NCI-H774 (cell line): ENCODE measurements at places on chromosomes 5 and 9.
A peak's percentile ranks its signal among the peaks of the same experiment; 100 is the strongest.

DNA sequence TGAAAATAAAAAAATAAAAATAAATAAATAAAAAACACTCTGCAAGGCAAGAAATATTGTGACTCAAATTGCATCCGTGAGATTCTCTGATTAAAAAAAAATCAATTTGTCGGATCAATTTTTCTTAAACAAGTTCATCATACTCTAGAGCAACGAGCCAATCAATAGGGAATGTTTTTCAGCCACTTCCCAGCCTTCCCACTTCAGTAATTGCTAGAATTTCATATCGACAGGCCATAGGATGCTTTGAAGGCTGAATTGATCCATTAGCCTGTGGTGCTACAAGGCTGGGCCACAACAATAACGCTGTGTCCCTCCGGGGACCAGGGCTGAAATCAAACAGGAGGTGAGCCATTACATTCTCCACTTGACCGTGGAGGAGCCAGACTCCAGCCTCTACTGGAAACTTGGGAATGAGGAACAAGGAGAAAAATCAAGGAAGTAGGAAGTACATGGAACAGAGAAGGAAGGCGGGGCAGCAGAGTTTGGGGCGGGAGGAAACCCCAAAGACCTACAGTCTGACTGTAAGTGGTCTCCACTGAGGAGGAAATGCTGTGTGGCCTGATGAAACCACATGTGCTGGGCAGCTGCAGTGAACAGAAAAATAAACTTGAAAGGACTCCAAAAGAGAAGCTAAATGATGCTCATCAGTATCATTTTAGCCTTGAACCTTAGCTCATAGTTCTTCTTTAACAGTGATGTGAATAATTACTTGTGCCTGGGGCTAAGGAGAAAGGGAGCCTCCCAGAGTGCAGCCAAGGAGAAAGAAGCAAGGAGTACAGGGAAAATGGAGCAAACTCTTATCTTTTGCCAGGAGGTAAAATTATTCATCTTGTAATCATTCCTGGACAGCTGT lies 308.6 kb downstream of the TLE1 start:
- no peak for DNase-seq

DNA sequence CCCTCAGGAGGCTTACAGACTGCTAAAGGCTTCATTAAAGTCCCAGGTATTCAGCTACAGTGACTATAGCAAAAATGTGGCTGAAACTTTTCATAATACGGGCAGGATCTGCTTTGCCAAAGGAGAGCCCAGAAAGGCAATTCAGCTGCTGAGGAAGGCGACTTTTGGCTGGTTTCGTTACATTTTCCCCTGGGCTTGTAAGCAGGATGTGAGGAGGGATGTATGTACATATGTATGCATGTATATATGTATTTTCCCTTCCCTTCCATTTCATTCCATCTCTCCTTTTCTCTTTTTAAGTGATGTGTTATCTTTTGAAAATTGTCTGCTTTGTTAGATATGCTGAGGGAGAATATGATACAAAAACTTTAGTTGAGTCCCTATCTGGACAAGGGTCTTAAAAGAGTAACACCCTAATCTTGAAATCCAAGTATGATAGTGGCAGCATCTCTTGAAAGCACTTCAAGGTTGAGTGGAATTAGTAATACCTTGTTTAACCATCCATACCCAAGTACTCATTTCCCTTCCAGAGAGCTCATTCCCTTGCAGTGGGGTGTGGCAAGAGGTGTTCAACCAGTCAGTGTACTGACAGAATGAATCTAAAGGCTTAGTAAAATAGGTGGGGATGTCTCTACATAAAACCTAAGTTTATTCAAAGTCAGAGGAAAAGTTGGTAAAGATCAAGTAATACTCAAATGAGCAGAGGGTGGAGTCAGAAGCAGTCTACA lies 28.7 kb downstream of the RAD1 start:
- no peak for DNase-seq

DNA sequence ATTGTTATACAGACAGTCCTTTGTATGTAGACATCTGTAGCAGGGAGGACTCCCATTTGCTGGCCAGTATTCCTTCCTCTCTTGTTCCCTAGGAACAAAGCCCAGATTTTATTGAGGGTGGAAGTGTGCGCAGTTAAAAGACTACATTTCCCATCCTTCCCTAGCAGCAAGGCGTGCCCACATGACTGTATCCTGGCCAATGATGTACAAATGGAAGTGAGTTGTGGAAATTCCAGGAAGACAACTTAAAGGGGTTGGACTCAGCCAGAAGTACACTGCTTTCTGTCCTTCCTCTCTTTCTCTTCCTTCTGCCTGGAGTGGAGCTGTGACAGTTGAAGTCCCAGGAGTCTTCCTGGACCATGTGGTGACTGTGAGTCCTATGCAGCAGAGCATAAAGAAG lies 89.0 kb downstream of the HRH2 start:
- peak; percentile 3 for DNase-seq

DNA sequence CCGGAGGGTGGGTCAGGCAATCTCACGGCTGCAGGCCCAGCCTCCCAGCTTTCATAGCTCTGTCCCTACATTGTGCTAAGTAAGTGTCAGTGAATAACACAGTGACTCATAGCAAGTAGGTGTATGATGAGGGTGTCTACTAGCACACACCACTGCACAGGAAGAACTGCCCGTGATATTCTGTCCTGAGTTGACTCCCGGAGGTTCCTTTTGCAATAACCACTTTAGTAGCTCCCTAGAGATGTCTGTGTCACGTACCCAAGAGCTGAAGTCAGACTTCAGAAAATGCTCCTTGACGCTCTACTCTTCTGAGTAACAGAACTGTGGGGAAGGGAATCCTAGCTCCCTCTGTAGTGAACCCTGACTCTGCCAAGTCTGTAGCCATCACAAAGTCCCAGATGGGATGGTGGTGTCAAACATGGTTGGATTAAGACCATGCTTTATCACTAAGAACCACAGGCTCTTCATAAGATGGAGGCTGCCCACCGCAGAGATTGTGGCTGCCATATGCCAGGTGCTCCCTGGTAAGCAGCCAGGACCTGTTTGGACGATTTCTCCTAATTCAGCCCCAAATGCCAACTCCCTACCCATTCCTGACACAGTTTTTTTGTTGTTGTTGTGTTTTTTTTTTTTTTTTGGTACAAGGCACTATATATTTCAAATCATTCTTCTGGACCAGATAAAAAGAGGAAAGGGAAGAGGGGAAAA lies 352.6 kb upstream of the PANK3 start:
- no peak for DNase-seq

DNA sequence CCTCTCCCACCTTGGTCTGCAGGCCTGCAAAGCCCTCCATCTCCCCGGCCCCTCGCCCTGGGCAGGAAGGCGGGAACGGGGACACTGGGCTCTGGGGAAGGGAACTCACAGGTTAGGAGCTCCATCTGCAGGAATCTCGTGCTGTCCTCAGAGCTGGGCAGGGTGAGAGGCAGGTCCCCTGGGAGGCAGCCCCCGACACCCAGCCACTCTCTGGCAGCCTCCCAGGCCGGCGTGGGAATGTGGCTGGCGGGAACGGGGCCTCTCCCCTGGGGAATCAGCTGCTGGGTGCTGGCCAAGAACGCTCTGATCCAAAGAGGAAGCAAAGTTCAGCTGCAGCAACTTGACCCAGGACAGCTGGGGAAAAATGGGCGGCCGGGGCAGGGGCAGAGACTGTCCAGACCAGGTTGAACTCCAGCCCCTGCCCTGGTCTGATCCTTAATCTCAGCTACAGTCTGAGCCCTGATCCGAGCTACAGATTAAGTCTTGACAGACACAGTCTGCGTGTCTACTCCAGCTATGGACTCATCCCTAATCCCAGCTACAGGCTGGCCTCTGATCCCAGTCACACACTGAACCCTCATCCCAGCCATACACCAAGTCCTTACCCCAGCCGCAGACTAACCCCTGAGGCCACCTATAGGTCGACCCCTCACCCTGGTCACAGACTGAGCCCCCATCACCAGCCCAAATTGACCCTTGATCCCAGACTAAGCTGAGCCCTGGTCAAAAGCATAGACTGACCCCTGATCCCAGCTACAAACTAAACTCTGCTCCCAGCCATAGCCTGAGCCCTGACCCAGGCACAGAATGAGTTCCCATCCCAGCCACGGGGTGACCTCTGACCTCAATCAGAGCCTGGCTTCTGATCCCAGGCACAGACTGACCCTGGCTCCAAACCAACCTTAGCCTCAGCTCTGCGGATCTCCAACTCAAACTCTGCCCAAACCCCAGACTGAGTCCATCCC lies 37.3 kb upstream of the EGFL7 start:
- DNase-seq, result no peak

DNA sequence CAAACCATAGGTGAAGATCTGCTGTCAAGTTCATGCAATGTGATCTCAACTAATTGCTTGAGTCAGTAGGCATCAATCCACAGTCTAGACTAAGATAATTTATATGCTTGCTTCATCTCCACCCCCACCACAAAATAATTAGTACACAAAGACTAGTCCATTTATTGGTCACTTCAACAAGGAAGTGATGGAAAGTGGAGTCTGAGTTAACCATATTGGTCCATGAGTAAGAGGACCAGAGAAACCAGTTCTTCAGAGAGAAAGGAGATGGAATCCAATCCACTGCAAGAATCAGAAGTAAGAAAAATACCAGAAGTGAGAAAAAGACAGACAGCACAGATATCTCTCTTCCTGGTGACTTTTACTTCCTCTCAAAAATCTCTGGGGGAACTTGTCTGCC lies 366.5 kb downstream of the CHSY3 start:
- no peak for DNase-seq

- no peak for DNase-seq
Observed at GRCh38 chr5:112329419-112330090, 89.5 kb downstream of the EPB41L4A start.

DNA sequence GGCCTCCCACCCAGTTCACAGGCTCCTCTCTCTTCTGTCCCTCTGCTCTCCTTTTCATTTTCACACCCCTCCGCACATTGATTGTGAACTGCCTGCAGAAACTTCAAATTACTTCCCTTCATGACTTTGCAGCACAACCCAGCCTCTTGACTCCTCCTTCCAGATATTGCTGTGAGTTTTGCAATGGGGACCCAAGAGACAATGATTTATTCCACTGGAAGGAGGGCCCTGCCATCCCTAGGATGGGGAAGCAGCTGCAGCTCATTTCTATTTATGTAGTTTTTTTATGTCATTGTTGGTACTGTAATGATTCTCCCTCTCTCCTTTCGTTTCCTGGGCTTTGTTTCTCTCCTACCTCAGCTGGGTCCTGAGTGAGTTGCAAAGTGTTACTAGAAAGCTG lies 364.9 kb downstream of the ICE1 start:
- DNase-seq, result no peak

DNA sequence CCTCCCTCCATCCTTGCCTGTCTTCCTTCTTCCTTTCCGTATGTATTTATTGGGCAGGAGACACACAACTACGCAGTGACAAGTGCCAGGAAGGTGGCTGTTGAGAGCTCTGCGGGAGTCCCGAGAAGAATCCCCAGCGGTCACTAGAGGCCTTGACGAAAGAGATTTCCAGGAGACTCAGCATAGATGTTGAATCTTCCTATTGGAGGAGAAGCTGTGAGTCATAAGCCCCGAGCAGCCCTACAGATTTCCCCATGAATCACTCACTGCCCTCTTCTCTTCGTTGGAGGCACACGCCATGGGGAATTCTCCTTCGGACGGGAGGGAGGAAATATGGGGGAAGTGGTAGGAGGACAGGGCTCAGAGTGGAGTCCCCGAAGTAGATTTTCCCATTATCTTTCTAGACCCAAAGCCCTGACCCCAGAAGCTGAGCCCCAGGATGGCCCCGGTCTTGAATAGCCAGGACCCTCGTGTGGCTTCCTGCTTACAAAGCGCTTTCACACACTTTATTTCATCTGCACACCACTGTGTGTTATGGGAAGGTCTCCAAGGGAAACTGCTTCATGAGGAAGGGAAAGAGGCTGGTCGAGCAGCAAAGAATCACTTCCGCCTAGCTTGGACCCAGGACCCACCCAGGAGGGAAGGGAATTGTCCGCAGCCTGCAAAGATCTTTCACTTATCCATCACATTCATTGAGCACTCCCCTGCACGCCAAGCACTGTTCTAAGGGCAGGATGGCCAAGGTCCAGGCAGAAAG lies 12.7 kb downstream of the DUSP1 start:
- no peak for DNase-seq

GRCh38 chr5:6715758-6716628 lies 2.8 kb downstream of the TENT4A start:
- DNase-seq, result no peak

- no peak for DNase-seq
Observed at GRCh38 chr5:31941151-31941755, 232.9 kb downstream of the GOLPH3 start.

- no peak for DNase-seq
Observed at GRCh38 chr5:146825033-146825432, 53.5 kb downstream of the PPP2R2B start.

DNA sequence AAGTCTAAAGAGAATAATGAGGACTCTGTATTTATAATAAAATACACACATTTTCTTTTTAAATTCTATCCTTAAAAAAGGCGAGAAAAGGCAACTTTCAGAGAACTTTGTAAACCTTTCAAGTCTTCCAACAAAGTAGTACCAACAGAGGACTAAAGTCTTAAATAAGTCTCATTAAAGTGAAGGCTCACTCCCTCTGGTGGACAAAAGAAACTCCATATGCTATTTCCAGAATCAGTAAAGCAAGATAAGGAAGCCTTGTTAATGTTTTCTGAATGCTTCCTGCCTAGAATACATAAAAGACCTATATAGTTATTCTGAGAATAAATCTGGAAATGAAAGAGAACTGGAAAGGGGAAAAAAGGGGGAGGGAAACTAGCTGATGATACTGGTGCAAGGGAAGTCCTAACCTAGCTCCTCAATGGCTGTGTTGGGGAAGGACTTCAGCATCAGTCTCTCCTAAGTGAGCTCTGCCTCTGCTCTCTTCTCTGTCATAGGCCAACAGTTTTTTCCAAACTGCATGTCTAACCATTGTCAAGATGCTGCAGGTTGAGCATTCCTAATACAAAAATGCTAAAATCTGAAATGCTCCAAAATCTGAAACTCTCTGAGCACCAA lies 7.2 kb downstream of the HMGCS1 start:
- peak; percentile 15 for DNase-seq

GRCh38 chr5:103408408-103408807 lies 149.8 kb downstream of the MACIR start:
- no peak for DNase-seq
